ENCODE measurements at places on chromosomes 4 and X.

DNA sequence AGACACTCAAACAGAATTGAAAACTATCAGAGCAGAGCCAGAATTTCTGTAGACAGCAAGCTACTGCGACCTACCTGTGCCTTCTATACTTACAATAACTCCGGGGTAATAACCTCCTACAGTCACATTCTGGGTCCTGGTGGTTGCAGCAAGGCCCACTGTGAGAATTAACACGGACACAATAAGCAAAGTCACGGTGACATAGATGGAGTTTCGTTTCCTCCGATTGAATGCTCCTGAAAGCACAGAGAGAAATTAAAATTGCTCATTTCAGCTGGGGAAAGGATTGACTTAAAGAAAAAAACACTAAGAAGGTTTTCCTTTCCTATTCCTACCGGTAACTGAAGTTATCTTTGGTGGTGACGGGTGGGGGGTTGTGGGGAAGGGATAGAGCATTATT, 7.0 kb downstream of the TMEM255A start:
- DNase-seq: no peak

- DNase-seq: no peak
These were observed 169.2 kb upstream of the RBPJ start for GRCh38 chr4:26151615-26152014.

DNA sequence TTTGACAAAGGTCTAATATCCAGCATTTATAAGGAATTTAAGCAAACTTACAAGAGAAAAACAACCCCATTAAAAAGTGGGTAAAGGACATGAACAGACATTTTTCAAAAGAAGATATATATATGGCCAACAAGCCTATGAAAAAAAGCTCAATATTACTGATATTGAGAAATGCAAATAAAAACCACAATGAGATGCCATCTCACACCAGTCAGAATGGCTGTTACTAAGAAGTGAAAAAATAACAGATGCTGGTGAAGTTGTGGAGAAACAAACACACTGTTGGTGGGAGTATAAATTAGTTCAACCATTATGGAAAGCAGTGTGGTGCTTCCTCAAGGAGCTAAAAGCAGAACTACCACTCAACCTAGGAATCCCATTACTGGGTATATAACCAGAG, 91.6 kb upstream of the EFHC2 start:
- no peak for DNase-seq

DNA sequence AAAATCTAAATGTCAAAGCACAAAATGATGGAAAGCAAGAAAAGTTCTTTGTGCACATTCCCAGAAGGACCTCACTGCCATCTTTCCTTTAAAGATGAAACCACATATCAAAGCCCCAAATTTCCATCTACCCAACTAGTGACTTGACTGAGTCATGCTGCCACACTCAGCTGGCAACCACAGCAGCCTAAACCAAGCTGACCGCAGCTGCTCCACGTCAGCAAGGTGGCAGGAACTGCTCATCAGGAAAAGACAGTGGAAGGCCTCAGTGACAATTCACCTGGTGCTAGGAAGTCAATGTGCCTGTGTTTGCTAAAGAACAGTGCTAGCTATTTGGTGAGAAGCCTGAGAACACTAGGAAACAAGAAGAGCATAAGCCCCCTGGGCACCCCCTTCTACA, 26.1 kb downstream of the ACOX3 start:
- no peak for DNase-seq

DNA sequence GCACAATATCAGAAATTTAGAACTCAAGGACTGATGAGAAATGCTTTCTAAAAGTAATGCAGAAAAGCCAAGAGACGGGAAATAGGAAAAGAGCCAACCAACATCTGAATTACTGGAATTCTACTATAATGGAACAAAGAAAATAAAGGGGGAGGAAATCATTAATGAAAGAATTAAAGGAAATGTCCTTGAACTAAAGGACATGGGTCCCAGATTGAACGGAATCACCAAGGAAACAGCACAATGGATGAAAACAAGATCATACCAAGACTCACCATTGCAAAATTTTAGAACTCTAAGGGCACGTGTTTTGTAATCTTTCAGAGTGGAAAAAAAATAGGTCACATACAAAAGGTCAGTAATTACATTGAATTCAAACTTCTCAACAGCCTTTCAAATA, 35.9 kb downstream of the HPGDS start:
- no peak for DNase-seq

GRCh38 chrX:155094468-155095061, 23.3 kb downstream of the BRCC3 start:
- DNase-seq: no peak

- no peak for DNase-seq
These were observed 237.4 kb downstream of the DCLK2 start for GRCh38 chr4:150315691-150316090.

DNA sequence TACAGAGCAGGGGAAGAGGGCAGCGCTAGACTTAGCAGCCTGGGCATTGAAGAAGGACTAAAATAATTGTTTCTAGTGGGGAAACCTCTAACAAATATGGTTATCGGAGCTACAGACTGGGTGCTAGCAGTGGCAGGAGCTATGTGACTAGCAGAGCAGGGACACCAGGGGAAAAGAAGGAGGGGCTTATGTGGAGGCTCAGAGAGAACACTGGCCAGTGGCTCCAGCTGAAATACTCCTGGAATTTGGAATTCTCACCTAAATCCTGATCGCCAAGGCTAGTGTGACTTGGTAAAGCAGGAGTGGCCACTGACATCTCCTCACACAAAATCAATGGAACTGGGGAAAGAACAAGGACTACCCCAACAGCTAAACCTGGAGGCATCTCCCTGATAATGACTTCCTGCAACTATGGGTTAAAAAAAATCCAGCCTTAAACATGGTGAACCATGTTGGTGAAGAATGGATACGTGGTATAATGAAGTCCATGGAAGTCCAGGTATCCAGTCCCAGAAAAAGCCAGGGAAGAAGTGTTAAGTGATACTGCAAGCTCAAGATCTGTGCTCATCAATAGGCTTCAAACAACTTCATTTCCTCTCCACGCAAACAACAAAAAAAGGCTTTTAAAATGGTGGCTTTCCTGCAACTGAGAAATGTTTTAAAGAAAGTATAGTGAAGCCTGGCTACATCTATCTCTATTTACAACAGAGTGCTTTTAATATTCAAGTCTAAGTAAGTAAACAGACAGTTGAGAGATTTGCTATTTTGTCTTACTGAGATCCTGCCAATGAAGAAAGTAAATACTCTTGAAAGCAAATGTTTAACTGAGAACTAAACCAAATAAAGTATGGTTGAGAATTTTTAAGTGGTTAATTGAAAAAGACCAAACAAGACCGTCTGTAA, 1.8 kb downstream of the TAPT1 start:
- no peak for DNase-seq

DNA sequence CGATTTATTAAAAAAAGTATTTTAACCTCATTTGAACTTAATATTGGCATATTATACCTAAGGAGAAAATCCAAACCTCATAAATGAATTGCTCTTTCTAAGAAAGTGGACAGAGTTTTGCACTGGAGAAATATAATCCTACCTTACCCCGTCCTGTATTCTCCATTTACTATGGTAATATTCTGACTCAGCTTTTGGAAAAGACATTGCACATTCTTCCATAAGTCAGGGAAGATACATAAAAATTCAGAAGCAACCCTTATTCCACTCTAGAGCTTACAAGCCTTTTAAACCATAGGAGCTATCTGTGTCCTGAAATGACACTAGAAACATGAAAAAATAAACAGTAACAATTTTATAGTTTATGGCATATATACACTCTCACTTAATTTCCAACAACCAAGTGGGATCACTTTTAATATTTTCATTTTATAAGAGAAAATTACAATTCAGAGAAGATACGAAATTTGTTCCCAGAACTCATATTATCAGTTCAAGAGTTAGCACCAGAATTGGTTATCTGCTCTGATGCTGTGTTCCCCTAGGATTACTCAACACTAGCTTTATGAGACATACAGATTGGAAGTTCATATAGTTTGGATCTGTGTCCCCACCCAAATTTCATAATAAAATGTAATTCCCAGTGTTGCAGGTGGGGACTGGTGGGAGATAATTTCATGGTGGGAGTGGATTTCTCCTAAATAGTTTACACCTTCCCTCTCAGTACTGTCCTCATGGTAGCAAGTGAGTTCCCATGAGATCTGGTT, 359.4 kb downstream of the ARAP2 start:
- DNase-seq: no peak

- DNase-seq: no peak
These were observed 848.5 kb downstream of the RAB28 start for GRCh38 chr4:12635629-12636028.

- no peak for DNase-seq
These were observed 246.4 kb downstream of the ZNF674 start for GRCh38 chrX:46298821-46299220.

- no peak for DNase-seq
These were observed 39.1 kb upstream of the ANXA3 start for GRCh38 chr4:78512357-78512920.

GRCh38 chrX:136574548-136574947, 42.5 kb downstream of the VGLL1 start:
- DNase-seq: no peak

DNA sequence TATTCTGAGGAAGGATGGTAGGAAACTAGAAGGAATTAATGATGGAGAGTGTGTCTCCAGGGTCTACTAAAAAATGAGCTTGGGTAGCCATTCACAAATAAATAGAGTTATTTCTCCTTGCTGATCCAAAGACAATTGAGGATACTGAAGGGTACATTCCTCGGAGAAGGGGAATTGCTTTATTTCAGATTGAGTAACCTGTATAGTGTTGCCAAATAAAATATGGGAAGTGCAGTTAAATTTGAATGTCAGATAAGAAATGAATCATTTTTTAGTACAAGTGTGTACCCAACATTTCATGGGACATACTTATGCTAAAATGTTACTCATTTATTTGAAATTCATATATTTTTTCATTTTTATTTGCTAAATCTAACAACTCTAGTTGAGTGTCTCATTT, 16.0 kb upstream of the VSIG1 start:
- no peak for DNase-seq

GRCh38 chrX:154004315-154004714, 15.4 kb downstream of the IRAK1 start:
- DNase-seq: no peak

DNA sequence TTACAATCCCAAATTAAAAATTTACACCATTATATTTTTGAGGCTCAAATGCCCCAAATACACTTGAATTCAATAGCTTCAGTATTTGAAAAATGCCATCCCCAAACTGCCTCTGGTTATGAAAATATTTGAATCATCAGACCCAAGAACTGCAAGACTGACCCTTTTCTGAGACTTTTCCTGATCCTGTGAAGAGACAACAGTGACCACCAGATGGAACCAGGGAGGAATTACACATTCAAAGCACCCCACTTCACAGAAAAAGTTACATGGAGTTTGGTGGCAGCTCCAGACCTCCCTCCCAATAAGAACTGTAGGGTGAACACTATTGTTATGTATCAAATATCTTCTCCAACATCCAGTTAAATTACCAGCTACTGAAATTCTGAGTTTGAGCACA, 44.0 kb upstream of the SCD5 start:
- DNase-seq: no peak

- DNase-seq: no peak
These were observed 94.7 kb upstream of the PUDP start for GRCh38 chrX:7242613-7243012.

GRCh38 chr4:8171266-8171665, 12.7 kb upstream of the ABLIM2 start:
- DNase-seq: no peak

- DNase-seq: no peak
These were observed 105.1 kb downstream of the ADGRA3 start for GRCh38 chr4:22410645-22411247.

GRCh38 chr4:54281054-54281766, 52.1 kb downstream of the PDGFRA start:
- no peak for DNase-seq

DNA sequence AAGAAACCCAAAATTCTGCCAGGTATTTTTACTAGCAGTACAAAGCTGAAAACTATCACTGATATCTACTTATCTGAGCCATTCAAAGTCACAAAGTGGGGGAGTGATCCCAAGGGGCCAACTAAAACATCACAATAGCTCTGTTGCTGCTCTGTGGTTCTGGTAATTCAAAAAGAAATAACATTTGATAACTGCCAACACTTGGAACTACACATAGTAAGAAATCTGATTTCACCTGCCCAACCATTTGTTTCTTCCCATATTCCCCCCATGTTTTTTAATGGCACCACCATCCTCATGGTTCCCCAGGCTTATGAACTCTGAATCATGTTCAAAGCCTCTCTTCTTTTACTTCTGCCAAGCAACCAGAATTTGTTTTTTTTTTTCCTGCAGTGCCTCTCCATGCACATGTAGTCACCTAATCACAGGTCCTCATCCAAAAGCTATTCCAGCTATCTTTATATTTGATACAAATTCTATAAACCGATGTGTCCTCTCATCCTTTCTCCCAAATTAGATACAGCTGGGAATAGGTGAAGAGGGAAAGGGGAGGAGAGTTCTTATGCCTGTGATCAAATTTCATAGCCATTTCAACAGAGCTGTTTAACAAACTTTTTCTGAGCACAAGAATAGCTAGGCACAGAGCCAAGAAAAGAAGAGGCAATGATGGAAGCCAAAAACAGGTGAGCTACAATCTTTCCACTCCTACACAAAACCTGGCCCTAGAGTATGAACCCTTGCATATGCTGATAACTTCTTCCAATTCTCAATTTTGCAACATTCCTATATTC, 7.7 kb downstream of the AMMECR1 start:
- DNase-seq: no peak

GRCh38 chr4:98305576-98305975, 44.4 kb downstream of the RAP1GDS1 start:
- no peak for DNase-seq

DNA sequence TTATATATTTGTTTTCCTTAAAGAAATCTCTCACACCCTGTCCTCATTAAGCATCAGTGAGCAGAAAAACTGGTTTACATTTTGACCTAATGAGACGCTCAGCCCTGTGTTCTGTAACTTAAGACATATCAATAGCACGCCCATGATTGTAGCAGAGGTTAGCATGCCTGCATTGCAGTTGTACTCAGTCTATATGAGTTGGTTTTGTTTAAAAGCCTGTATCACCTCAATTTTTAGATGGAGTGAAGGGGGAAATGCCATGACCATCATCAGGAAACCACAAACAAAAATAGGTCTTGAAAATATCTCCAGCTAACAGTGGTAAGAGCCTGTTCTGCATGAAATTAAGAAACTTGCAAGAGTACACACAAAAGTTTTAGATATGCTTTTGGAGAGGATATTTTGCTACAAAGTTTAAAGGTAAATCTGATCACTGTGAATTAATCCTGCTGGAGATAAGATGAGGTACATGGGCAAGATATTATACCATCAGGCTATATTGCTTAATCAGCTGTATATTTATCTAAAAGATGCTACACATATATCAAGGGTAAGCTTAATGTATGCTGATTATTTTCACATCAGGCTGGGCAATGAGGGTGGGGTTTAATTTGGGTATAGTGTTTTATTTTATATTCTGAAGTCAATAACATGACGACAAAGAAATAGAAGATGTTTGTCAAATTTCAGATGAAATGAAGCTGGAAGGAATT, 13.1 kb upstream of the COQ2 start:
- DNase-seq: no peak

- no peak for DNase-seq
These were observed 908 bp upstream of the TLR6 start for GRCh38 chr4:38857354-38858096.

- no peak for DNase-seq
These were observed 63.2 kb upstream of the ALB start for GRCh38 chr4:73340917-73341316.

GRCh38 chr4:83405844-83406816, 49.5 kb downstream of the HELQ start:
- no peak for DNase-seq

- DNase-seq: no peak
These were observed 75.1 kb downstream of the MXRA5 start for GRCh38 chrX:3271183-3271833.

- no peak for DNase-seq
These were observed 427.3 kb upstream of the FRG1 start for GRCh38 chr4:189513421-189513820.

Data from stimulated activated CD4-positive, alpha-beta T cell treated with anti-CD3 and anti-CD28 coated beads, TNF-alpha, amount 100 ng/mL, for 1 hour (primary cell).